CD4-positive, alpha-beta T cell treated with Interleukin-12 subunit alpha and Interleukin-12 subunit beta, for 1 hour (primary cell): ENCODE measurements at places on chromosomes 12 and 14.

DNA sequence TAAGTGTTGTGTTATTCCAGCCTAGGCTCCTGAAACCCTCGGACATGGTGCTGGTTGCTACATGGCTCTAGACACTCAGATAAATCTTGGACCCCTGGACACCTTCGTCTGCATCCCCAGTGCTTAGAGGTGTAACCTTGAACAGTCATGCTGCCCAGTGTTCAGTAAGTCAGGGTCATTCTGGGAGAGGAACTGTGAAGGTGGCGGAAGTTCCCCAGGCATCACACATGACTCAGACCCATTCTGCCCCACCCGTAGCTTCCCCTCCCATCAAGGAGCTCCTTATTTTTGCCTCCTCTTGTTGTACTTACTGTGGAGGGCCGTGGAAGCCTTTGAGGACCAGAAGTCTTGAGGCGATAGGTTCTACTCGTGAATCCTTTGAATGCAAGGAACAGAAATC is 18.1 kb upstream of the SSPN start:
- no peak for DNase-seq

DNA sequence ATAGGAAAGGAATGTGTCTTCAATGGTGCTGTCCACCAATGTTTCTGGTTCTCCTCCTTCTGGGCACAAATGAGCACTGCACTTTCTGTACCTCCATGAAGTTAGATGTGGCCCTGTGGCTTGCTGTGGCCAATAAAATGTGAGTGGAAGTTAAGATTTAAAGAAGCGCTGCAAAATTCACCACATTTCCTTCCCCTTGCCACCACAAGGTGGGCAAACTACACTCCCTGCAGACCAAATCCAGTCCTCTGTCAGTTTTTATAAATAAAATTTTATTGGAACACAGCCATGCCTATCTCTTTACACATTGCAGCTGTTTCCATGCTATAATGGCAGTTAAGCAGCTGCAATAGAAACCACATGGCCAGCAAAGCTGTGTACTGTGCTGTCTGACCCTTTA is 141.4 kb upstream of the TMPO start:
- DNase-seq, result no peak

- no peak for DNase-seq
Observed at GRCh38 chr12:110352401-110352800, 51.1 kb downstream of the ANAPC7 start.

GRCh38 chr14:35180179-35180578 is 57.8 kb downstream of the PRORP start:
- DNase-seq, result no peak

GRCh38 chr14:104856869-104857860 is 7.9 kb upstream of the CEP170B start:
- no peak for DNase-seq

DNA sequence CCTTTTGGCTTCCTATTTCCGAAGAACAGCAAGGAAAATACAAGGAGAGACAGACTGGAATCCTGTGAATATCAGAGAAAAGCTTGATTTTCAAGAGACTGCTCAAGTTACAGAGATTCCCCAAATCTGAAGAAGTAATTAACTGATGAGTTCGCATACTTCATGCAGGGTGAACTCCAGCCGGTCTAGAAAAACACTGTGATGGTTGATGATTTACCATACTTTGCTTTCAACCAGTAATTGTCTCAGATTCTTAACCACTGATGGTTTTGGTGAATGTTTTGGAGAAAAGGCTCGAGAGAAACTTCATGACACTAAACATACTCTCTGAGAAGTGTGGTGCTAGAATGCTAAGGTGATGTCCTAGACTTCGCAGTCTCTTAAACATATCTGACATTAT is 4.4 kb upstream of the PLXNC1 start:
- DNase-seq, result no peak

DNA sequence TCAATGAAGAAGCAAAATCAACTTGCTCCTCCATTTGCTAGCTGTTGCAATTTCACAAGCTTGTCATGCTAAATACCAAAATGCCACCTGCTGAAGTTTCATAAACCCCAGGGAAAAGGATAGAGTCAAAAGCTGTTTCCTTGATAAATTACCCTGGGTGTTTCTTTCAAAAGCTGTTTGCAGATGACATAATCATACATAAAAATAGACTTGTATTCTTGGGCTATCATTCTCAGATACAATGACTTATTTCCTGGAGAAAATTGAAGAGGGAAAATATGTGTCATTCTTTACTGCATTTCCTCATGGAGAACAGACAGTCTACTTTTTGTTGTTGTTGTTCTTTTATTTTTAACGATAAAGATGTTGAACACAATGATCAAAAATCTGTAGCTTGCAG is 119.2 kb downstream of the GALC start:
- no peak for DNase-seq

DNA sequence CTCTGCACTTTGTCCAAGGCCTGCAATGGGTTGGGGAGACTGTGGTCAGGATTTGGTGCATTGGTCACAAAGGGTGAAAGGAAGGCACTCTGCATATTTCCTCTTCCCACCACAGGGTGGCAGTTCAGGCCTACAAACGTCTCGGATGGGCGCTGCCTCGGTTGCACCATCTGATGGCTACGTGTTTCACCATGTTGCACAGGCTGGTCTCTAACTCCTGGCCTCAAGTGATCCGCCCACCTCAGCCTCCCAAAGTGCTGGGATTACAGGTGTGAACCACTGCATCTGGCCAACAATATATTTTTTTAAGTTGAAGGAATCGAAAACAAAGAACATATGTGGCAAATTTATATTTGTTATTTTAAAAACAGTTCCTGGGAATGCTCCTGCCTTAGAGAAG is 35.1 kb downstream of the TMBIM6 start:
- peak; percentile 63 for DNase-seq

GRCh38 chr12:70795608-70796007 is 124.9 kb downstream of the PTPRR start:
- DNase-seq, result no peak

DNA sequence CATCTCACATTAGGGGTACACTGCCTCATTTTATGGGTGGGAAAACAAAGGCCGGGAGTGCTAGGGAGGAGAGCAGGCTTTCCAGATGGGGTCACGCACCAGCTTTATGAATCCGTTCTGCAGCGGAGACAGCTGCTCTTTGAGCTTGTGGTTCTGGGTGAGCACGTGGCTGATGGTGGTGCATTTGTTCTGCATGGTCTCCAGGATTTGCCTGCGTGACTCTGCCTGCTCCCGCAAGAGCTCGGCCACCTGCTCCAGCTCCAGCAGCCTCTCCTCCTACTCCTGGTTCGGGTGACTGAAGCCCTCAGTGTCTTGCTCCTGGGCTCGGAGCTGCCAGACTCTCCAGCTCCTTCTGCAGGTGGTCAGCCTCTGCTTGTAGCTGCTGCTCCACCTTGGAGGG is 23.6 kb upstream of the BLTP3B start:
- DNase-seq, result no peak

GRCh38 chr12:709455-710020 is 42.8 kb upstream of the WNK1 start:
- DNase-seq, result no peak

DNA sequence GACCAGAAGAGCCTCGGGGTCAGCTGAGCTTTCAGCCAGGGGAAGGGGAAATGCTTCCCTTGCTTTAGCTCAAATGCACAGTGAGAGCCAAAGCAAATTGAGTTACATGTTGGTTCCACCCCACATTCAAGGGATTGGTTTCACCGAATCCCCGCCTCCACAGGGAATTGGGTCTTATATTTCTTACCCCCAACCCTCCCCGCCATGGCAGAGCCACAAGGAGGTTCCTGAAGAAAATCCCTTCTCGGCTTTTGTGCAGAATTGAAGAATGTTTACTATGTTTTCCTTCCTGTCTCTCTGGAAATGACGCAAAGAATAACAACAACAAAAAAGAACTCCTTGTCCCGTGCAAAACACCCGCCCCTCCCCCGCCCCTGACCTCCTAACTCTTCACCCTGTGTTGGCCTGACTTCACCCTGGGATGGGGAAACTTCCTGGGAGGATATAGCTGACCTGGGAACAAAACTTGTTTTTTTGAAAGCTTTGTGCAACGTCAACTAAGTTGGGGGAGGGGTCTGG is 21.9 kb upstream of the CIPC start:
- no peak for DNase-seq

- DNase-seq, result no peak
Observed at GRCh38 chr12:101941306-101942249, 64.2 kb downstream of the DRAM1 start.

DNA sequence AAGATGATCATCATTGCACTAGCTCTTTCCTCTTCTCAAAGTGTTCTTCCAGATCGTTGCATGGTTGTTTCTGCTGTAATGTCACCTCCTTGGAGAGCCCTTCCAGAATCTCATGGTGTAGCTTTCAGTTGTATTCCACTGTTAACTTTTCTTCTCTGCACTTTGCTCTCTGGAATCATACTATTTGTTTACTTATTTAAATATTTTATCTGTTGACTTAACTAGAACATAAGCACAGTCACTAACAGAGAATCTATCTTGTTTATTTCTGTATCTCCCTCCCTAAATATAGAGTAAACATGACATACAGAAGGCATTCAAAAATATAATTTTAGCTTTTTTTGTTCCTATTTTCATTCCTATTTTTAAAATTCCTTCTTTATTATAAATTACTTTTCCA is 11.8 kb downstream of the LIN7A start:
- DNase-seq, result no peak

GRCh38 chr14:75711105-75711795 is 50.2 kb downstream of the TTLL5 start:
- peak; percentile 12 for DNase-seq

- DNase-seq, result no peak
Observed at GRCh38 chr14:73424453-73424852, 33.9 kb downstream of the NUMB start.

DNA sequence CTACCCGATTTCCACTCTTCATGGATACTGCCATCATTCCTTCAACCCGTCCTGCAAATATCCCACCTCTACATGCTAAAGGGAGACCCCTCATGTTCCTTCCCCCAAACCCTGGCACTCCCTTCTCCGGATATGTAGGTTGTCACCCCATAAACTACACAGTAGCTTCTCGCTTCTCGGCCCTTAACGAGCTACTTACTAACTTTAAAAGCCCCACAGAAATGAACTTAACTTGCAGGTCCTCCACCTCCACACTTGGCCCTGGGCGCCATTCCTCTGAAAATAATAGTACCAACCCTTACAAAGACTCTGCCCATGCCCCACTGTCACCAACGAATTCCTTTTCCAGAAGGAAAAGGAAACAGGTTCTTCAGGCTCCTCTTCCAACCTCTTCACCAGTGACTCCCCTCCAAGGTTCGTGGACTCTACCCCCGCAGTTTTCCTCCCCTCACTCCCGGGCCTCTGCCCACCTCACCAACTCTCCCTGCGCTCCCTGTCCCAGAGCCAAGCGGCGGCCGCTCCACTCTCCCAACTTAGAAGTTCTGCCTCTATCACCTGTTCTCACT is 1.2 kb downstream of the SPPL3 start:
- DNase-seq, result no peak

DNA sequence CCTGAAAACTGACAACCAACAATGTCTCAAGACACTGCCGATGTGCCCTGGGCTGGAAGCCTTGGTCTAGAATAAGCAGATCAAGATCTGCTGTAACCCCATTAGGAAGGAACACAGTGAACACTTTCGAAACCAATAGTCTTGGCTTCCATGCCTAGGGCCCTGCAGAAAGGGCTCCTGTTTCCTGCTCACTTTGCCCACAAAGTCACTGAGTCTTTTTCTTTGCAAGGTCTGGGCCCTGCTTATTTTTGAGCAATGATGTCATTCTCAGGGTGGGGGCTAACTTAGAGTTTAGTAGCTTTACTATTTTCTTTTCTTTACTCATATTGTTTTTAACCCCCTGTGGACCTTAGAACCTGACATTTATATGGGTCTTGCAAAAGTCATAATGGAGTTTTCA is 704.2 kb upstream of the TMEM132C start:
- DNase-seq, result no peak

DNA sequence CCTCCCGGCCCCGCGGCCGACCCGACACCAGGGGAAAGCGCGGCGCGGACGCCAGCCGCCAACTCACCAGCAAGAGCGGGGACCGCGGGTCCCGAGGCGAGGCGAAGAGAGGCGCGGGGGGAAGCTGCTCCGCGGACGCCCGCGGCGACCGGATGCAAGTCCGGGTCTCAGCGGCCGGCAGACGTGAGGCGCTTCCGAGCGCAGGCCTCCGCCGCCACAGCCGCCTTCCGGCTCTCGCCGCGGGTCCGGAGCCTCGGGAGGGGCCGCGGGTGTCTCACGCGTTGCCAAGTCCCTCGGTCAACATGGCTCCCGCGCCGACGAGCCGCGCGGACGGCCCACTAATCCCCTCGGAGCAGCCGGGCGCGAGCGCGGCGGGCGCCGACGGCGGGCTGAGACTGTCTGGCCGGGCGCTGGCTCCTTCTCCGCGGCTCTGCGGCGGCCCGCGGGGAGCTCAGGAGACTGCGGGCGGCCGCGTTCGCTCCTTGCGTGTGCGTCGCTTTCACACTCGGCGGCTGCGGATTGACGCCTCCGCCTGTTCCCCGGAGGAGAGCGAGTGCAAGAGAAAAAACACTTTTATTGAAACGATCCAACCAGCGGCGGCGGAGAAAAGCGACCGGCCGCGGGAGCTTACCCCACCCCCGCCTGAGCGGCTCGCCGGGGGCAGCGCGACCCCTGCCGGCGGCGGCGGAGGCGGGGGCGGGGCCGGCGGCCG is at the start of gene CDK17:
CDK17 (minus strand) TSS at position 521 of the 712 bp plus-strand sequence. CDS start 65,603 bp downstream, outside the sequence.
- peak; percentile 95 for DNase-seq

DNA sequence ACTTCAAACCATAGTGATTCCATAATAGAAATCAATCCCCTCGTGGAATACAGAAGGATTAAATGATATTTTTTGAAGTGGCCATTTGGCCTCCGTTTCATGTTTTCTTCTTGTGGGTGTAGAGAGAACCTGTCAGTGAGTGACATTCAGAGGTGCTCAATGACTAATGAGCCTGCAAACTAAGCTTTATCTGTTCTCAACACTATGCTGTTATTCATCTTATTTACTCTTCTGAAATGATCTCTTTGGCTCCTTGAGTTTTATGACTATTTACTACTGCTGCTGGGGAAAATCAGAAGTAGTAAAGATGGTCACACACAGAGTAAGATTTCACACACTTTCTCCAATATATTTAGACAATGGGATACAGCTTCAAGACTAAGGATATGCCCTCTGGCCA is 30.4 kb downstream of the ATP2B1 start:
- DNase-seq, result no peak

GRCh38 chr14:90839889-90840266 is 23.6 kb upstream of the TTC7B start:
- DNase-seq, result no peak
